ENCODE measurements at places on chromosomes 13 and 19. TPM values are rescaled to one million over a fixed set of nuclear protein-coding genes. Genes with fewer than 3 reads are reported as not detected.

Gene BAX
- 134 TPM for total RNA-seq

- peak; percentile 4 for DNase-seq
Observed at GRCh38 chr19:30784850-30785457, 412.8 kb downstream of the ZNF536 start.

Gene RAP2A
- total RNA-seq = 63.6 TPM

GRCh38 chr13:43979492-43979891, 99.8 kb downstream of the LACC1 start:
- no peak for DNase-seq

DNA sequence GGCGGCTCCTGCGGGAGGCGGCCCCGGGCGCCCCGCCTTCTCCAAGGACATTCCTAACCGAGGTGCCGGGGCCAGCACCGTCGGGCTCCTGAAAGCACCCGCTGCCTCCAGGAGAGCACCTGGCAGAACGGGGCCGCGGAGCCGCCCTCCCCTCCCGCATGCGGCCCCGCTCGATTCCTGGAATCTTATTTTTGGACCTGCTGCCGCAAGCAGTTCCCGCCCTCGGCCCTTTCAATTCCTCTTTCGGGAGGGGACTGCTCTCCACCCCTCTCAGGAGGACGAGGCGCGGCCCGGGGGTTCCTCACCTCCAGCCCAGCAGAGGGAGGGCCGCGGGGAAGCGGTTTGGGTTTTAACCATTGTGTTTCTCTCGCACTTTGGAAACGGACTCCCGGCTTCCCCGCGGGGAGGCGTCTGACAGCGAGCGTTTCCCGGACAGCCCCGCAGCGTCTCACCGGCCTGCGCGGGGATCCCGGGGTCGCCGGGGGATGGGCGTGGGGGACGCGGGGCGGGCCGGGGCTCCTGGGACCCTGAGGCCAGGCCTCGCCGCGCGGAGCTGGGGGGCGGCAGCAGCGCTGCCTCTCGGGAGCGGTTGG, 849 bp downstream of the GAS6 start:
- peak; percentile 36 for DNase-seq

GRCh38 chr13:75797719-75798118, 161.6 kb downstream of the LMO7 start:
- DNase-seq = no peak

DNA sequence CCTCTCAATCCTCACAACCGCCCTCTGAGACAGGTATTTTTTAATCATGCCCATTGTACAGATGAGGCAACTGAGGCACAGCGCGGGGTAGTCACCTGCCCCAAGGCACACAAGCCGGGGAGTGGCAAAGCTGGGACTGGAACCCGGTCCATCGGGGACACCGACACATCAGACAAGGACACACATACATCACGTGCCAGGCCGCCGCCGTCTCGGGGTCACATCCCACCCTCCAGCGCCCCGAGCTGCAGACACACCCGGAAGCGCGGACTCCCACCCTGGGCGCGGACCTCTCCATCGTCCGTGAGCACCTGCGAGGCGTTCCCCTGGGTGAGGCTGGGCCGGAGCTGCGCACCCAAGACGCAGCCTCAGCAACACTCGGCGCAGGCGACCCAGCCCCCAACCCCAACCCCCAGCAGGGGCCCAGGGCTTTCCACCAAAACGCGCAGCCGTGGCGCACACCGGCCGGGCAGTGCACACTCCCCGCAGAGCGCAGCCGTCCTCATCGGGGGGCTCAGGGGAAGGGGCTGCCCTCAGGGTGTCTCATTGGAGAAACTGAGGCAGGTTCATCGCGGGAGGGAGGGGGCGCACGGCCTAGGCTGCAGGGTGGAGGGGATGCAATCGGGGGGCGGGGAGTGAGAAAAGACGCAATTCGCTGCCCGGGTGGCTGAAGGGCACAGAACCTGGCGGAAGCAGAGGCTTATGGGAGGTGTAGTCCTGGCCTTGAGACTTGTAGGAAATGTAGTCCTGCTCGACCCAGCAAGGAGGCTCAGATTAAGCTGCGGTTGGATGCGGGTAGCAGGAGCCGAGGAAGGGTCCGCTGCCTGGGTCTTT, 1.9 kb upstream of the LMTK3 start:
- peak; percentile 74 for DNase-seq

GRCh38 chr19:38837656-38838121, 6.1 kb upstream of the ECH1 start:
- no peak for DNase-seq

All from dermis blood vessel endothelial cell (primary cell).